Smooth muscle cell of the brain vasculature (primary cell): ENCODE measurements at places on chromosomes 13 and 19.

DNA sequence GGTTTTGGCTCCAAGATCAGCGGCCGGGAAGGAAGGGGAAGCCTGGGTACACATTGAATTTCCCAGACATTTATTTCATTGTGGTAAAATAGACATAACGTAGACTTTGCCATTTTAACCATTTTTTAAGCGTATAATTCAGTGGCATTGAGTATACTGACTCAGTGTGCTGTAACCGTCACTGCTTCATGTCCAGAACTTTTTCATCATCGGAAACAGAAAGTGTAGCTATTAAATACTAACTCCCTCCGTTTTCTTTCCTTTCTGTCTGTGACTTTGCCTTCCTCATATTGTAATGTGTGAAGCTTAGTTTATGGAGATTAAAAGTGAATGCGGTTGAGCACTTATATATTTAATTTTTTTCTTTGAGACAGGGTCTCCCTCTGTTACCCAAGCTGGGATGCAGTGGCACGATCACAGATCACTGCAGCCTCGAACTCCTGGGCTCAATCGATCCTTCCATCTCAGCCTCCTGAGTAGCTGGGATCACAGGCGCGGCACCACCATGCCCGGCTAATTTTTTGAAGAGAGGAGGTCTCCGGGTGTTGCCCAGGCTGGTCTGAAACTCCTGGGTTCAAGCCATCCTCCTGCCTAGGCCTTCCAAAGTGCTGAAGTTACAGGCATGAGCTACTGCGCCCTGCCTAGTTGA, 1.4 kb downstream of the HNRNPM start:
- no peak for DNase-seq

DNA sequence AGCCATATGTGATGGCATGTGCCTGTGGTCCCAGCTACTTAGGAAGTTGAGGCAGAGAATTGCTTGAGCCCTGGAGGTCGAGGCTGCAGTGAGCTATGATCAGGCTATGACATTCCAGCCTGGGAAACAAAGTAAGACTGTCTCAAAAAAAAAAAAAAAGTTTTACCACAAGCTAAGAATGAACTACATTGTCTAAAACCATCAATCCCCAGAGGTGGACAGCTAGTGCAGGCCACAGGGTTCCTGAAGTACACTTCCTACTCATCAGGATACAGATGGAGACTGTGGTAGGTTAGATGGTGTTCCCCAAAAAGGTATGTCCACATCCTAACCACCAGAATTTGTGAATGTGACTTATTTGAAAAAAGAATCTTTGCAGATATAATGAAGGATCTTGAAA, 63.5 kb upstream of the DOCK9 start:
- no peak for DNase-seq

GRCh38 chr13:20446405-20446804, 79.3 kb downstream of the CRYL1 start:
- no peak for DNase-seq

GRCh38 chr13:25881971-25882451, 169.8 kb downstream of the SHISA2 start:
- DNase-seq, result no peak

DNA sequence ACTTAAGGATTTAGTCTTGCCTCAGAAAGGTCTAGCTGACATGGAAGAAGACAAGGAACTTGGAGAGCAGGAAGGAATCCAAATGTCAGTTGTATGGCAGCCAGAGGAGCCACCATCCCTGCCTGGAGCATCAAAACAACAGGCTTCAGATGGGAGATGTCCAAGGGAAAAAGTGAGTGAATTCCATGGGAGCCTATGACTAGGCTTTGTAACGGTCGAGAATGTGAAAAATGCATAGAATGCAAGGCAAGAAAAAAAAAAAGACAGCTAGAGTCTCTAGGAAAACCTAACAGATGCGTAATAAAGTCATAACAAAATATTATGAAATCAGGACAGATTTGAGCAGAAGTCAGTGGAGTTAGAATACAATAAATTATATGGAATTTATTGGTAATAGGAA, 183.7 kb upstream of the LSM14A start:
- no peak for DNase-seq

GRCh38 chr13:95564733-95565291, 12.3 kb downstream of the CLDN10 start:
- no peak for DNase-seq

DNA sequence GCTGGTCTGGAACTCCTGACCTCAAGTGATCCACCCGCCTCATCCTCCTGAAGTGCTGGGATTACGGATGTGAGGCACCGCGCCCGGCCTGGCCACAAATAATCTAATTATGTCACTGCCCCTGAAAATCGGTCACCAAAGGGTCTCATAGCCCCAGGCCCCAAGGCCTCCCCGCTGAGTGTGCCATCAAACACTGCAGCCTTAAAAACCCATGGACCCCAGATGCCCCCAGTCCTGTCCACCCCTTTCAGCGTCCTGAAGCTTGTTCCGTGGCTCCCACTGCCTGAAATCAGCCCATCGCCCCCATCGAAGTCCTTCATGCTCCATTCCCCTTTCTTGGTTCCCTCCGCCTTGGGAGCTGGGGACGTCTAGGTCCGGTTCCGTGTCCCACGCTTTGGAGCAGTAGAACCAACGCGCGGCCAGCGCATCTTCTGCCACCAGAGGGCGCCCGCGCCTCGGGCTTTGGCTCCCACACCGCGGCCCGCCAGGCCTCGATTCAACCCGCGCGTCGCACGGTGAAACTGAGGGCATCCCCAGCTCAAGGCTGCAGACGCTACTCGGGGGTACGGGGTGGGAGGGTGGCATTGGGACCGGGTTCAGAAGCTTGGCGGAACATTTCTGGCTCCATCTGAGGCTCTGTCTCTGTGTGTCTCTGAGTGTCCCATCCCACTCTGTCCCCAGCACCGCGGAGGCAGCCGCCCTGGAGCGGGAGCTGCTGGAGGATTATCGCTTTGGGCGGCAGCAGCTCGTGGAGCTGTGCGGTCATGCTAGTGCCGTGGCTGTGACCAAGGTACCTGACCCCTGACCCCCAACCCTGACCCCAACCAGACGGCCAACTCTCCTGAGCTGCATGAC, 3.5 kb downstream of the YJEFN3 start:
- DNase-seq, result peak; percentile 28

- no peak for DNase-seq
Measured at GRCh38 chr13:98488736-98489135, 88.2 kb downstream of the STK24 start.

- no peak for DNase-seq
Measured at GRCh38 chr13:102317593-102317992, 84.3 kb downstream of the FGF14 start.

DNA sequence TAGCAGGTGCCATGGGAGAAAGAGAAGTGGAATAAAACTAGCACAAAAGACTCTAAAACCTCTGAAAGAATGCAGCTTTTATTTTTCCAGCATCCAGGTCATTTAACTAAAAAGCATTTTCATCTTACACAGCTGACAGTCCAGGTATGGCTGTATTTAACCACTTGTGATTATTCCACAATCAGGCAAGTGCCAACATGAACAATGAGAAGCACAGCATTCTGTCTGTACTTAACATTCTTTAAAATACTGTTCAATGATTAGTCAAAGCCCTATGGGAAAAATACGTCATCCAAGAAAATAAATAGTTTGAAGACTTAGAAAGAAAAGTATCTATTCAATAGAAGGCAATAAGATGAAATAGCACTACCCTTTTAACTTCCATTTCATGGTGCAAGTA, 246.9 kb downstream of the LIG4 start:
- no peak for DNase-seq

GRCh38 chr19:5128251-5128935, 159.5 kb downstream of the KDM4B start:
- DNase-seq, result no peak

GRCh38 chr13:78341032-78341431, 262.3 kb downstream of the POU4F1 start:
- no peak for DNase-seq

- no peak for DNase-seq
Measured at GRCh38 chr19:55962186-55962585, 14.6 kb downstream of the NLRP8 start.

DNA sequence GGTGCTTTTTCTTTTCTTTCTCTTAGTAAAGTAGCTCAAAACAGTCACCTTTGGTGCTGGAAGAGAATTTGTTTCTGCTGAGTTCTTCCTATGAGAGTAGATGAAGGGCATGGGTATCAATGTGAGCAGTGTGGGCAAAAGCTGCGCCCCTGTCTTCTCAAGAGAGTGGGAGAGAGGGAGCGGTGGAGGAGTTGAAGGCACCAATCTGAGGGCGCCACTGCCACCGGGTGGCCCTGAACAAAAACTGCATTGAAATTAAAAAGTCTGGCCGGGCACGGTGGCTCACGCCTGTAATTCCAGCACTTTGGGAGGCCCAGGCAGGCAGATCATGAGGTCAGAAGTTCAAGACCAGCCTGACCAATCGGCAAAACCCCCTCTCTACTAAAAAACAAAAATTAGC, 28.7 kb upstream of the EPHX3 start:
- DNase-seq, result no peak

- no peak for DNase-seq
Measured at GRCh38 chr13:106028911-106029310, 506.6 kb downstream of the EFNB2 start.

- DNase-seq, result no peak
Measured at GRCh38 chr13:84574851-84575250, 692.6 kb upstream of the SLITRK1 start.

- DNase-seq, result no peak
Measured at GRCh38 chr13:96033220-96034015, 19.8 kb downstream of the UGGT2 start.
